ENCODE measurements at places on chromosomes 2 and 18. TPM values are rescaled to one million over a fixed set of nuclear protein-coding genes. Genes with fewer than 3 reads are reported as not detected.

Gene ALLC
- 7.6 TPM for total RNA-seq

Gene UGT1A10
- total RNA-seq: not detected

GRCh38 chr2:193240752-193241151 lies 1046.0 kb upstream of the TMEFF2 start:
- DNase-seq: no peak

GRCh38 chr18:50473881-50474280 lies 86.0 kb upstream of the MAPK4 start:
- no peak for DNase-seq

DNA sequence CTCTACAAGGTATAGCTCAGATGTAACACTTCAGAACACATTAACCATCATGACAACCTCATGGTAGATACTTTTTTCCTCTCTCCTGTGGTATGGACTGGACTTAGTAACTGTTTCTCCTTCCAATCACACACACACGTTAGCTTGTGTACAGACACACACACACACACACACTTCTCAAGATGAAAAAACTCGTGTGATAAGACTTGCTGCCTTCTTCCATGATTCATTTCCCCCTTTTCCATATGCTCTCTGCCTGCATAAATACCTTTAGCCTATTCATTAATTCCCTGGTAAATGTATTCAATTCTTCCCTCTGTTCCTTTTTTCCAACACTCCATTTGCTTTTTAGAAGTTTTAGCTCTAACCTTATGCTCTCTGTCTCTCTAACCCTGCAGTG lies 118.9 kb upstream of the TANK start:
- DNase-seq: no peak

Gene RAMP1
- 26.3 TPM for total RNA-seq

Gene ALKAL2
- 3.0 TPM for total RNA-seq

Gene SLC4A3
- 6.7 TPM for total RNA-seq

DNA sequence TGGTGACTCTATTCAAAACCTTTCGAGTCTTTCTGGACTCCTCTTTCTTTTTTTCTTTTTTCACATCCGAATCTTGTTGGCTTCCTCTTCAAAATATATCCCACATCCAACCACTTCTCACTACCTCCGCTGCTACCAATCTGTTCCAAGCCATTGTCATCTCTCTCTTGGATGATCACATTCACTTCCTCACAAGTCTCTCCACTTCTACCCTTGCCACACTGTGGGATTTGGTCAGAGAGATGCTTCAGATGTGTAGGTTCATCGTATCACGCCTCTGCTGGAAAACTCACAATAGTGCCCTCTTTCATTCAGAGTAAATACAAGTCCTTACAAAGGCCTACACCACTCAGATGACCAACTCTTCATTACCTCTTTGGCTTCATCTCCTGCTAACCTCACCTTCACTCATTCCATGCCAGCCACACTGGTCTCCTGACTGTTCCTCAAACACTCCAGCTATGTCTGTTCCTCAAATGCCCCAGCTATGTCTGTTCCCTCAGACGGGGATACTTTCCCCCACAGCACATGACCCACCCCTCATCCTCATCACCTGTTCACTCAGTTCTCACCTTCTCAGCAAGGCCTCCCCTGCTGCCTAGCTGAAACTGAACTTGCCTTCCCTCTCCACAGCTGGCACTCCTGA lies 67.2 kb upstream of the PELI1 start:
- no peak for DNase-seq

DNA sequence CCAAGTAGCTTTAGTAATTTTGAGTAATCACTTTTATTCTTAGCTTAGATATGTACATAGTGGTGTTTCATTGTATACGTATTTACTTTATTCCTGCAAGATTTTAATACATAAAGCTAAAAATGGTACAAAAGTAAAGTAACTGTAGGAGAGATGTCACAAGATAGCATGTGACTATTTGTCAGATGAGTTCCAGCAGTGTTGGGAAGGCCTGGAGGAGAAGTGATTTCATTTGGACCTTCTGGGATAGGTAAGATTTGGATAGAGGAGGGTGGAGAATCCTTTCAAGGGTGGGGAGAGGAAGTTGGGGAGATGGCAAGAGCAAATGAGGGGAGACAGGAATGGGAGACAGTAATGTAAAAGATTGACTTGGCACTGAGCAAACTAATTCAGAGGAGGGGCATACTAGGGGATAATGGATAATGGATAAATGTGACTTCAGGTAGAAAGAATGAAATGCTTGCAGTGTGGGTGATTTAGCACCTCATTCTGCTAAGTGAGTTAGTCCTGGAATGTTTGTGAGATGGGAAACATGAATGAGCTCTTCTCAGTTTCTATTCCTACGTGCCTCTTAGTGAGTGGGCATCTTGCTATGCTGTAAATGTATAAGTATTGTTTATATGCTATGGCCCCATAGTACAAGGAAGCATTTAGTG lies 10.5 kb downstream of the WDR43 start:
- DNase-seq: no peak

Gene OR6B3
- total RNA-seq: 8.3 TPM

Gene OSBPL6
- total RNA-seq: 1.8 TPM

Gene CAPN14
- total RNA-seq: 0.36 TPM

DNA sequence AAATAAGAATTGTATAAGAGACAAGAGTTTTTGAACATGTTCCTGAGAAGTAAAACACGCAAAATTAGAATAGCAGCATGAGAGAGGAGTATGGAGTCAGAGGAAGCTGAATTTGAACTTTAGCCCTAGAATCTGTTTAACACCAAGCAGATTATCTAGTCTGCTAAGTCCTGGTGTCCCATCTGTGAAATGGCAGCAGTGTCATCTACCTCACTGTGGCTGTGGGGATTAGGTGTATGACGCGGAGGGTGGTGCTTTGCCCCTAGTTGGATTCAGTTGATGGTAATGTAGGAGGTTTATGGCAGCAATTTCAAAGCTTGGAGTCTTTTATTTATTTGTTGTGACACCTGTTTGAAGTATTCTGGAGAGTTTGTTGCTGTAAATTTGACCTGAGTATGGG lies 79.2 kb downstream of the ZNF532 start:
- no peak for DNase-seq

Gene MALT1
- 25.5 TPM for total RNA-seq

DNA sequence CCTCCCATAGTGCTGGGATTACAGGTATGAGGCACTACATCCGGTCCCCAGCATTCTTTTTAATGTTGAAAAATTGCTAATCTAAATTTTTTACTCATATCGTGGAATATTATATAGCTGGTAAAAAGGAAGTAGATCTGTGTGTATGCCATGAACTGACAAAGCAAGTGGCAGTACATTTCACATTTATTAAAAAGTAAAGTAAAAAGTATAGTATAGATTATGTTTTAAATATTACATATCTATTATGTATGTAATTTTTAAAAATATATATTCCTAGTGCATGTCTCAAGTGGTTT lies 25.1 kb downstream of the PLEKHB2 start:
- DNase-seq: no peak

Data from sciatic nerve (tissue), 2 donors.